ENCODE measurements at places on chromosomes 7 and 10.
A peak's percentile ranks its signal among the peaks of the same experiment; 100 is the strongest.

DNA sequence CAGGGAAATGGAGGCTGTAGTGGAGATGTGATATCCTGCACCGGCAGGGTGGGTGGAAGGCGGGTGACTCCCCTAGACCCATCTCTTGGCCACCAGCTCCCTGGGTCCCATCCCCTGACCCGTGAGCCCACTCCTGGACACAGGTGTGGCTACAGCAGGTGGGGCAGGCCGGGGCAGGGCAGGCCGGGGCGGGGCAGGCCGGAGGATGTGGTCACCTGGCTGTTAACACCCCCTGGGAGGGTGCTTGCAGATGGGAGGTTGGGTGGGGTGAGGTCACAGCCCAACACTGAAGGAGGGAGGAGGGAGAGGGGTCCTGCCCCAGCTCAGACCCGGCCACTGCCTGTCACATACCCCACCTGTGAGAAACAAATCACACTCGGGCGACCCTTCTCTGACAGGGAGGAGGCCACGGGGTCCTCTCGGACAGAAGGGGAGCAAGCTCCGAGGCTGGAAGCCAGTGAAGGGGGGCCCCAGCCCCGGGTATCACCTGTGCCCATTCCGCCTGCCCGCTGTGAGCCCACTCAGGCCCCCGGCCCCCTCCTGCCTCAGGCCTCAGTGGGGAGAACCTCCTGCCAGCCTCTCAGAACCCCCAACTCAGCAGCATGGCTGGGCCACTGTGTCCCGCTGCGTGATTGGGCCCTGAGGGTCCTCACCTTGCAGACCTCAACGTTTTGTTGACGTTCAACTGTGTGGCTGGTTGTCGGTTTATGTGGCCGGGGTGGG, 74.0 kb downstream of the MICALL2 start:
- no peak for DNase-seq

- no peak for DNase-seq
These were observed 407.6 kb downstream of the AUTS2 start for GRCh38 chr7:70005891-70006260.

- no peak for DNase-seq
These were observed 264.3 kb upstream of the INHBA start for GRCh38 chr7:41967156-41967555.

GRCh38 chr7:108029034-108029433, 26.1 kb upstream of the LAMB1 start:
- DNase-seq, result no peak

DNA sequence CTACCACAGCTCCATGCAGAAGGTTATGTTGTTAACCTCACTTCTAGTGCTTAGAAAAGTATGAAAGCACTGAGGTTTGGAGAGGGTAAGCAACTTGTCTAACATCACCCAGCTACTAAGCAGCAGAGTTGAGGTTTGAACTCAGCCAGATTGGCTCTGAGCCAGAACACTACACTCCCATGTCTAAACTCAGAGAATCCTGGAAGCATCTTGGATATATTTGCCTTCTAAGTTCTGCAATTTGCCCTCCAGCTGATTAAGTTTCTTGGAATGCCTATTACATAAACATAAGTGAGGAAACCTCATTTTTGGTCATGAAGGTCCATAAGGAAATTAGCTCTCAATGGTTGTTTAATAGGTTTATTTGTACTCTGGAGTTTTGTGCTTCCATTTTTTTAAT, 78.1 kb upstream of the PHYHIPL start:
- no peak for DNase-seq

DNA sequence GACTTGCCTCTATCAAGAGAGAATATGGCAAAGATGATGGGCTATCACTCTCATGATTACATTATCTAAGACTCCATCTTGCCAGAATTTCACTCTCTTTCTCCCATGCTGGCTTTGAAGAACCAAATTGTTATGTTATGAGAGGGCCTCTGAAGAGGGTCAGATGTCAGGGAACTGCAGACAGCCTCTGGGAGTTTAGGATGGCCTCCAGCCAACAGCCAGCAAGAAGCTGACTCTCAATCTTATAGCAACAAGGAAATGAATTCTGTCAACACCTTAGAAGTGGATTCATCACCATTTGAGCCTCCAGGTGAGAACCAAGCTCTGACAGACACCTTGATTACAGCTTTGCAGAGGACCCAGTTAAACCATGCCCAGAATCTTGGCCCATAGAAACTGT, 33.6 kb downstream of the ZNF22 start:
- no peak for DNase-seq

- DNase-seq, result no peak
These were observed 477.0 kb downstream of the PTPRN2 start for GRCh38 chr7:158110661-158111048.

GRCh38 chr7:151308256-151308655, 33.4 kb upstream of the NUB1 start:
- DNase-seq, result no peak

DNA sequence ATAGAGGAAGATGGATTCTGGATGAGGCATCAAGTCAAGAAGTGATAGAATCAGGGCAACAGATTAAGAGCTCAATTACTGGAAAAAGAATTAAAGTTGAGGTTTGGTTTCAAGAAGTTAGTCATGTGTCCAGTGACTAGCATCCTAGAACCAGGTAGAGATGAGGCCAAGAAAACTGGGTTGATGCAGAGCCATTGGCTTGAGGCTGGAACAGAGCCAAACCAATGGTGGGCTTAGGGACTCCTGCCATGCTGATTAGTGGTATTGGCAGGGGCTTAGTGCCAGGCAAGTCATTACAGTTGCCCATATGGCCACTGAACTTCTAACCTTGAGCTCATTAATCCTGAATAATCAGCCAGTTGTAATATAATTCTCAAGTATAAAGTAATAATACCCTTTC, 18.5 kb downstream of the ZNF277 start:
- no peak for DNase-seq

- DNase-seq, result no peak
These were observed 244.9 kb downstream of the SKAP2 start for GRCh38 chr7:26619348-26619984.

- DNase-seq, result peak; percentile 76
These were observed 740 bp downstream of the ANXA7 start for GRCh38 chr10:73413108-73413527.

DNA sequence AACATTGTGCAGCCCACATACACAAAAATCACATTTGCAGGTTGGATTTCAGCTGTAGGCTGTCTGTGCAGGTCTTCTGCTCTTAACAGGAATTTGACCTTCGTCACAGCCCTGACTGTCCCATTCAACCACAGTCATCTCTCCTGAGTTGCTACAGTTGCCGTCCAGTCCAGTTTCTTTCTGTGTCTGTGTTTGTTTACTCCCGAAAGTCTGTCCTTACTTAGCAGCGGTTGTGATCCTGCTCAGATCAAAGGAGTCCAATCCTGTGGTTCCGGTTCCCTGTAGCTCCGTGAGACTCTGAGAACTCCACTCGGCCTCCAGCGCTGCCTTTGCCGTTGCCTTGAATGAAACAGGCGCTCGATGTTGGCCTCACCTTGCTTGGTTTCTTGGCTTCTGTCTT, 111.6 kb upstream of the GATA3 start:
- DNase-seq, result no peak

DNA sequence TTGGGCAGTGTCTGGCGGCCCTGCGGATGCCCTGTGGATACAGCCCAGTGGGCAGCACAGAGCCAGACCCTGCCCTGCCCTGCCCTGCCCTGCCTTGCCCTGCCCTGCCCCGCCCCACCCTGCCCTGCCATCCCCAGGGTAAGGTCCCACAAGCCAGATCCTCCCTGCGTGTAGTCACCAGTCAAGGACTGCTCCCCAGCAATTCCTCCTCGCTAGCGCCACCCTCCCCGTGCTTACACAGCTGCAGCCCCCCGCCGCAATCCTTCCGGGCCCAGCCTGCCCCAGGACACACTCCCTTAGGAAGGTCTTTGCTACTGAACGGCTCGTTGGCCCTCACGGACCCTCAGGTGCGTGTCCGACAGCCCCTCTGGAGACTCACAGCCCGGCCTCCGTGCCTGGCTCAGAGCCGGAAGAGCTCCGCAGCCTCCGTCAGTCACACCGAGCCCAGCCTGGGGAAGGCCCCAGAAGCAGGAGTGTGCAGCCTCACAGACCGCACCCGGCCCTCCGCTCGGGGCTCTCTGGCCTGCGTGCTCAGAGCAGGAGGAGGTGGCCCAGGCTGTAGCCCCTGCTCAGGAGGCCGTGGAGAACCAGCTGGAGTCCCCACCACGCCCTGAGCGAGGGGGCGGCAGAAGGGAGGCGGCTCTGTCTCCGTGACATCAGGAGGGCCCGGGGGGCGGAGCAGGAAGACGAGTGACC, 68.3 kb downstream of the PWWP2B start:
- no peak for DNase-seq

- DNase-seq, result no peak
These were observed 11.4 kb upstream of the FAS start for GRCh38 chr10:88979153-88979562.

GRCh38 chr7:98520356-98520951, 96.6 kb upstream of the NPTX2 start:
- no peak for DNase-seq

DNA sequence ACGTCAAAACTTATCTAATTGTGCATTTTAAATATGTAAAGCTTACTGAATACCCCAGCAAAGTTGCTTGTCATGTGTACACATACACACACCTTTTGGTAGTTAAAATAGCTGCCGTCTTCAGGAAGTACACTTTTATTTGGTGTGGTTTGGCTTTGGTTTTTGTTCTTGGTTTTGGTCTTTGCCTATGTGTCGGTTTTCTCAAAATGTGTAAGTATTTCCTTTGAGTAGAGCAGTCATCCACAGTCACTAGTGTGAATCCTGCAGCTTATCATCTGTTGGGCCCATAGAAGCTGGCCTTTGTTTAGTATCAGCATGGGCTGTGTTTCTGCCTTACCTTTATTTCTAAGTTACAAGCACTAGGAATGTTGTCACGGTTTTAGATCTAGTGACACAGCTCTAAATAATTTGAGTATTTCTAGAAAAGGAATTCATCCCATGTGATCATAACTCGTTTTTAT, 35.3 kb downstream of the NET1 start:
- DNase-seq, result peak; percentile 65

- DNase-seq, result peak; percentile 60
These were observed 755 bp downstream of the HOXA13 start for GRCh38 chr7:27198871-27199801.

DNA sequence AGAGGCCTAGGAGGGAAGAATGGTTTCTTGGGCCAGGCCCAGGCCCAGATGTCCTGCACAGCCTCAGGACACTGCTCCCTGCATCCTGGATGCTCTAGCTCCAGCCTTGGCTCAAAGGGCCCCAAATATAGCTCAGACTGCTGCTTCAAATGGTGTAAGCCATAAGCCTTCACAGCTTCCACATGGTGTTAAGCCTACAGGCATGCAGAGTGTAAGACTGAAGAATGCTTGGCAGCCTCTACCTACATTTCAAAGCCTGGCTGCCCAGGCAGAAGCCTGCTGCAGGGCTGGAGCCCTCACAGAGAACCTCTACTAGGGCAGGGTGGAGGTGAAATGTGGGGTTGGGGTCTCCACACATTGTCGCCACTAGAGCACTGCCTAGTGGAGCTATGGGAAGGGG, 118.1 kb downstream of the TPK1 start:
- DNase-seq, result no peak

DNA sequence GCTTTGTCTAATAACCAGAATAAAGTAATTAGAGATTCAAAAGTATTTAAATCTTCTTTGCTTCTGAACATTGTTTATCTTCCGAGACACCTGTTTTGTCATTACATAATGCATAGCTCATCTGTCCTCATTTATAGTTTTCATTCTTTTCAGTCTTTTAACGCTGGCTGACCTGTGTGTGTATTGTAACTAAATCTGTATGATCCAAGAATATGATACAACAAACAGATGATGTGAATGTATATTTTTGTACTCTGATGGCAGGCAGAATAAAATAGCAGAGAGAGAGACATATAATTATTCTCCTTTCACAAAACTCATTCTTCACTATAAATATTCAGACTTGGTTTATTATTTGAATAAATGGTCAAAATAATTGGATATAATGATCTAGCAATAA, 80.6 kb downstream of the ORC5 start:
- DNase-seq, result no peak

All from HT-29 (cell line).